SK-N-SH treated with all-trans-retinoic acid at 6 μM for 48 hours (cell line): ENCODE measurements at places on chromosomes 3 and 15.

DNA sequence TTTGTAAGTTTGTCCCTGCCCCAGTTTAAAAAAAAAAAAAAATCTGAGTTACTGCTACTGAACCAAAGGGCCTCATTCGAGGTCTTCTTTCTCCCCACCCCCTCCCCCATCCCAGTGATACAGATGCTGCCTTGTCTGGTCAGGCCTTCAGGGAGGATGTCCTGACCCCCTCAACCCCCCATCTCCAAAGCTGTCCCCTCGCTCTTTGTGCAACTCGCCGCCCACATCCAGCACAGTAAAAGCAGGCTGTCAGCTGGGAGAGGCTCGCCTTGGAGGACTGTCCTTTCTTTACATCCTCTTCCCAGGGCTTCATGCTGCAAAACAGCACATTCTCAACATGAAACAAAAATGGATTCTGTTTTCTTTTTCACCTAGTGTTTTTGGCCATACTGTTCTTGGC, 133.4 kb downstream of the VGLL4 start:
- no peak for ATAC-seq

DNA sequence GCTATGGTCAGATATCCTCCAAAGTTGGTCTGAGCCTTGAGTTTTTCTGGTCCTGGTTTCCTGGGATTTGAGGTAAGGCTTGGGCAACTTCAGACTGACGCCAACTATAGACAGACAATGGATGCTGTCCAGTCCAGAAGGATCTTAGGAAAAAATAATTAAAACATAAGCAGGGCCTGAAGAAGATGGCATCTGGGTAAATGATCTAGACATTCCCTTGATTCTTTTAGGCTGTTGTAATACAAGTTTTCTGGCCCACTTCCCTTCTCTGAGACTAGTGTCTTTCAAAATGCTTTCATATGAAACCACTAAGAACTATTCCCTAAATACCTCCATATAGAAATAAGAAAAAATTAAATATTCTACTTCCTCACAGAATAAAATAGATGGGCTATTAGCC, 47.7 kb upstream of the PLXND1 start:
- ATAC-seq: peak; percentile 50

DNA sequence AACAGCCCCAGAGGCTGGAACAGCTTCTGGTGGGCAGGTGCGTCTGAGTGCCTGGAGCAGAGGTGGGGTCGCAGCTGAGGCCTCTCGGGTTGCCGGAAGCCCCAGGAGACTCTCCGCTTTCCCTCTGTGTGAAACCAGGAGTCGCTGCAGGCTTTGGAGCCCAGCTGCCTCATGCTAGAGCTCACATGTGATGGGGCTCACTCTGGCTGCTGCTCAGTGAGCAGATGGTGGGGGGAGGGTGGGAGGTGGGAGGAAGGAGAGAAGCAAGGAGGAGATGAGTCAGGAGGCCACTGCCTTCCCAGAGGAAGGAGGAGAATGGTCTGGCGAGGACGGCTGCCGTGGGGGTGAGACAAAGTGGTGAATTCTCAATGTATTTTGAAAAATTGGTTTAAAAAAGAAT, 290.1 kb upstream of the CHRNA7 start:
- no peak for ATAC-seq

DNA sequence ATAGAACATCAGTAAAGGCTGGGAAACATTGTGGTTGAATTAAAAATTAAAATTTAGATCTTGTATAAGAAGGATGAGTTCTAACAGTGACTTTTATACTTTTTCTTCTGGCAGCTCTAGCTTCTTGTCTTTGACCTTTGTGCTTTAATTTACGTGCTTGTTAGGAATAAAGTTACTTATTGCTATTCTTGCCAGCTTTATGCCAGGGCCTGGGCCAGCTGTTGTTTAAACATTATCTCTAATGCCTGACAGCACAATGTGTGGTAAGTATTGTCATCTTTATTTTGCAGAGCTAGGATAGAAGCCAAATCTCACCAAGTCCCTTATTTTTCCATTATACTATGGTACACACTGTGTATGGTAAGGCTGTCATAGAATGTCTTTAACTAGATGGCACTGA, 766.7 kb upstream of the GOLIM4 start:
- ATAC-seq: no peak

- no peak for ATAC-seq
These were observed 27.0 kb downstream of the CCNL1 start for GRCh38 chr3:157132936-157133335.

DNA sequence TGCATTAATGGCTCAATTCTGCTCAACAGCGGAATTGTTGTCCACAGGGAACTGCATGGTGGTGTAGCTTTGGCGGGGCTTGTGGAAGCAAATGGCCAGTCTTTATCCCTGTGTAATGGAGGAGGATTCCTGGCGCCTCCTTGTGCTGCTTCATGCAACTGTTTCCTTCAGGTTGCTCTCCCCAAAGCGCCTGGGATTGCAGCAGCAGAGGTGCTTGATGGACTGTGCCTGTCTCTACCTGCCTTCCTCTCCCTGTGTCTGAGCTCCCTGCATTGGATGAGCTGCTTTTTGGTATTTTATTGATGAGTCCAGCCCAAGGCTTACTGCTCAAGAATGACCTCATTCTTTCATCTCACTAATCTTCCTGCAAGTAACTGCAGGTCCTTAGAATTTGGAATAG, 72.9 kb upstream of the NDN start:
- ATAC-seq: no peak
